ENCODE measurements at places on chromosomes 6 and 20. TPM values are rescaled to one million over a fixed set of nuclear protein-coding genes. Genes with fewer than 3 reads are reported as not detected.

The BMP7 gene
- total RNA-seq = not detected

The SLC32A1 gene
- total RNA-seq = not detected

The GJA10 gene
- not detected for total RNA-seq

The PSORS1C1 gene
- total RNA-seq = 0.29 TPM

The CST5 gene
- total RNA-seq = not detected

The CDSN gene
- not detected for total RNA-seq

The C6orf58 gene
- not detected for total RNA-seq

The SLC44A4 gene
- not detected for total RNA-seq

Data from smooth muscle cell of trachea (primary cell).